ENCODE measurements at places on chromosomes 1 and 21.

DNA sequence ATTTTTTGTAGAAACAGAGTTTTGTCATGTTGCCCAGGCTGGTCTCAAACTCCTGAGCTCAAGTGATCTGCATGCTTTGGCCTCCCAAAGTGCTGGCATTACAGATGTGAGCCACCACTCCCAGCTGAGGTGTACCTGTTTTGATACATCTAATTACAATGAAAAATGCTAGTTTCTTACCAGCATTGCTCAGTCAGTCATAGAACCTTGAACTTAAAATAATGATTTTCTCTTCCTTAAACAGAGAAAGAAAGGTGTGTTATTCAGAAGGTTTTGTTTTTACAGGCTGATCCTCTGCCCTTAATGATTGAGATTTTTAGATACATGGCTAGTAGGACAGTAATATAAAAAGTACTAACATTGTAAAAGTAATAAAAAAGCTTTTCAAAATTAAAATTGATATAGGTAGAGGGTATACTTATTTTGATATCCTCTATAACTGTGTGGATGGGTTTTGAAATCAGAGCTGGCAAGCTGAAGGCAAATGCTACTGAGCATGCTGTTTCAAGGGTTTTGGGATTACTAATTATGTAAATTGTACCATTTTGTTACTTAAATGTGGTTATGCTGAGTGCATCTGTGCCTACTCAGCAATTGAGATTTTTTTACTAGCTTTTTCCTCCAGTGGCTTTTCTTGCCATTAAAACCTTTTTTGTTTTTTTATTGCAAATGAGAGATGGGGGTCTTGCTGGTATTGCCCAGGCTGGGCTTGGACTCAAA is 16.1 kb downstream of the PRRC2C start:
- DNase-seq: no peak

DNA sequence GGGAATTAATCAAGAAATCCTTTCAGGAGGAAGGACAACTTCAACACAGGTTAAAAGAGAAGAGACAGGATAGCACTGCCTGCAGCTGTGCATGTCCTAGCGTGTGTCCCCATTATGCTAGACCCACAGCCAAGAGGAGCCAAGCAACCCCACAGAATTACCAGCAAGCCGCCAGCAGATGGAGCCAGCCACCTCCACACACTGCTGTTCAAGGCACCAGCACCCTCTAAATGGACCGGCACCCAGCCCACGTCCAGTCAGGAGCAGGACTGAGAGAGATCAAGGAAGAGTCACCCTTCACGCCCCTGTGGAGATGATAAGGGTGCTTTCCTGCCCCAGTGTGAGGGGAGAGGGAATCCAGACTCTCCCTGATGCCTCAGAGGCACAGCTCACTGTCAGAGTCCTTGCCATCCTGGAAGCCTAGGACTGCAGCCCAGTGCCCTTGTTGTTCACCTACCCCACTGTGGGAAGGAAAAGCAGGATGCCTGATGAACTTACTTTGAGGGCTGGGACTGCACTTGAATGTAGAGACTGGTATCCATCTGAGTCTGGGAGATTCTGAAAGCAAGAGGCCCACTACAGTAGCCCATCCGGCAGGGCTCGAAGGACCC is 37.1 kb upstream of the CTTNBP2NL start:
- DNase-seq: no peak

GRCh38 chr1:201708085-201708512 is 120.9 kb upstream of the IPO9 start:
- no peak for DNase-seq

DNA sequence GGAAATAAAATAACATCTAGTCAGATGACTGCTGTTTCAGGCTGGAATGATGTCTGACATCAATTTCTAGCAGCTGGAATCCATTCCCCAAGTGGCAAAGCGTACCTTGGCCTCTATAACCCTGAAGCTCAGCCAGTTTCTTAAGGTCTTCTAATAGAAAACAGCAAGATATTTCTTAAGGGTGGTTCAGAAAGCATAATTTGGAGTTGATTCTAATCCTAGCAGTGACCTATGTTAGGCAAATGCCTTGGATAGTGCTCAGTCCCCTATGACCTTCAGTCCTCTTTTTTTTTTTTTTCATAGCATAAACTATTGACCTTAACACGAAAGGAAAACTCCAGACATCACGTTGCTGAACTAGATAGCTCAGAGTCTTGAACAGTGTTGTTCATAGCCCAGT is 56.5 kb downstream of the LAMC2 start:
- DNase-seq: no peak

DNA sequence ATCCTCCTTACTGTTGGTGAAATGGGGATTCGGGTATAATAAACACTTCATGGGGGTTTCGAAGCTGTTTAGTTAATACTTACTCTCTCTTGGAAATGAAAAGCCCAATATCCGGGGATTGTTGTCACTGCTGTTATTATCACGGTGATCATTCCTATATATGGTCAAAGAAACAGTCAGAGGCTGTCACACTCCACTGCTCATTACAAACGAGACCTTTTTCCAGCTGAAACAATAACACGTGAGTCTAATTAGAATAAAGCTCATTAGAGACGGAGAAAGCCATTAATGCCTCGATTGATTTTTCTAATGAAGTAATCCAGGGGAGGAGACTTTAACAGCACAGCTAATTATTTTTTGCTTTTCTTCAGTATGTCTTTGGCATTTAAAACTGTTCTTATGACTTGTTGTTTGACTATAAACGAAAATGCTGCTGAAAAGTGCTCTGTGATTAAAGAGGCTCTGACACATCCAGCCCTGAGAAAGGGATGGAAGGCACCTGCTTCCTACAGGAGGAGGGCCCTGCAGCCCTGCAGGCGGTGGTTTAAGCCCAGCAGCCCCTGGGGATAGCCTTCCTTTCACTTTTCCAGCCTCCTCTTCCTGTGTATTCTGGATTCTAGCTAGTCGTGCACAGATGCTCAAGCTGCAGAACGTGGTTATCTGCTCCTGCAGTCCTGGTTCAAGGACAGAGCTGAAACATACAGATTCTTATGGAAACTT is 143.6 kb downstream of the EDEM3 start:
- no peak for DNase-seq

GRCh38 chr1:65339866-65340468 is 30.6 kb downstream of the DNAJC6 start:
- no peak for DNase-seq

- no peak for DNase-seq
Measured at GRCh38 chr1:175520186-175520585, 223.2 kb downstream of the TNR start.

GRCh38 chr1:3543076-3544039 is 68.0 kb downstream of the MEGF6 start:
- no peak for DNase-seq

- DNase-seq: no peak
Measured at GRCh38 chr21:31609081-31609480, 50.4 kb upstream of the SOD1 start.

GRCh38 chr1:38941093-38941492 is 537 bp downstream of the RHBDL2 start:
- no peak for DNase-seq

GRCh38 chr1:177569476-177569875 is 398.7 kb downstream of the BRINP2 start:
- DNase-seq: no peak

DNA sequence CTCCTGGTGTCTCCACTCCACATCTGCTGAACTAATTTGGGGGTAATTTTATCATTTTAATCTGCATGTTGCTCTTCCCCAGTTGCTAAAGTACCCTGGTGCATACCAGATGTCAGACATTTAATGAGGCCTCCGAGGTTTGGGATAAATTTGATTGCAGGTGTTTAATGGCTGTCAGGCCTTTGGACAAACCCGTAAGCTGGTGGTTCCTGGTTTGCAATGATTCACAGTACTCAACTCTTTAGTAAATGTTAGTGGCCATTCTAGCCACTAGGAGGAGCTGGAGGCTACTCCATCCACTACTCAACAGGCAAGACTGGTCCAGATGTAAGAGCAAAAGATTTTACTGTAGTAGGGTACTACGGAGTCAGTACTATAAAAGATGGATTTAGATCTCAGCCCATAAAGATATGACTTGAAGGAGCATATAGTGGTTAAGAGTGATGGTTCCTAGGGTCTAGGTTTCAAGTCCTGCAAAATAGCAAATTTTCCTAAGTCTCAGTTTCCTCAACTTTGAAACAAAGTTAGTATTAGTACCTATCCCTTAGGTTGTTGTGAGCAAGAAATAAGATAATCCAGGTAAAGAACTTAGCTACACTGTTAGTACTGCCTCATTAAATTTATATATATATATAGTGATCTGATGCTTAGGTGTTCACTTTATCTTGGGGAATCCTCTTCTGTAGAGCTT is 132.8 kb downstream of the SNX7 start:
- peak; percentile 17 for DNase-seq

GRCh38 chr21:34582506-34583150 is 32.3 kb downstream of the RCAN1 start:
- DNase-seq: no peak

- DNase-seq: no peak
Measured at GRCh38 chr1:201354901-201355295, 22.6 kb downstream of the TNNT2 start.

GRCh38 chr1:94608142-94608851 is 66.7 kb upstream of the F3 start:
- no peak for DNase-seq

GRCh38 chr1:99754697-99755096 is 11.7 kb downstream of the FRRS1 start:
- no peak for DNase-seq

DNA sequence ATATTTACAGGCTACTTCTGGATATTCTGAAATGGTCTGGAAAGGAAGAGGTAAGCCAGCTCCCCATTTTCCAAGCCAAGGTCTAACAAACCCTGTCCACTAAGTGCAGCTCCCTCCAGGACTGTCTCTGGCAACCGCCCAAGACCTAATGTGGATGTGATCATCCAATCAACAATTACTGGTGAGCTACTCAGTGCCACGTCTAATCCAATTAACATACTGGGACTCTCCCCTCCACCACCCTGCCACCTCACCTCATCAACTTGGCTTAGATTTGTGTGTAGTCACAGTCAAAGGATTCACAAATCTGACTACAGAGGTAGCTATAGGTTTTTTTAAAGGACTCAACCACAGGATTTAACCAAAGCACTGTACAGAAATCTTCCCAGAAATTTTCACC is 25.4 kb upstream of the S100A7 start:
- DNase-seq: no peak
